H54 (cell line): ENCODE measurements at places on chromosomes 1 and 21.

- no peak for DNase-seq
Observed at GRCh38 chr21:41316200-41317062, at the start of gene FAM3B. FAM3B (plus strand) TSS chr21:41316801; CDS start chr21:41316880, 79 bp downstream.

DNA sequence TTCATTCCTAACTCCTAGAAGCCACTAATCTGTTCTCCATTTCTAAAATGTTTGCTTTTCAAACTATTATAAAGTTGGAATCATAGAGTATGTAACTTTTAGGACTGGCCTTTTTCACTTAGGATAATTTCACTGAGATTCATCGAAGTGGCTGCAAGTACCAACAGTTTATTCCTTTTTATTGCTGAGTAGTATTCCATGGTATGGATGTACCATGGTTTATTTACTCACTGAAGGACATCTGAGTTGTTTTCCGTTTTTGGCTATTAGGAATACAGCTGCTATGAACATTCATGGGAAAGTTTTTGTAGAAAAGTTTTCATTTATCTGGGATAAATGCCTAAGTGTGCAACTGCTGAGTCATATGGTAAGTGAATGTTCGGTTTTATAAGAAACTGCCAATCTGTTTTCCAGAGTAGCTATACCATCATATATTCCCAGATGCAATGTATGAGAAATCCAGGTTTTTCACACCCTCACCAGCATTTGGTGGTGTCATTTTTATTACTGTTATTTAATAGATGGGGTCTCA lies 66.3 kb downstream of the SLC27A3 start:
- DNase-seq: no peak

GRCh38 chr1:219731771-219732170 lies 118.9 kb upstream of the ZC3H11B start:
- no peak for DNase-seq

GRCh38 chr1:89503690-89504089 lies 20.9 kb upstream of the LRRC8B start:
- no peak for DNase-seq

DNA sequence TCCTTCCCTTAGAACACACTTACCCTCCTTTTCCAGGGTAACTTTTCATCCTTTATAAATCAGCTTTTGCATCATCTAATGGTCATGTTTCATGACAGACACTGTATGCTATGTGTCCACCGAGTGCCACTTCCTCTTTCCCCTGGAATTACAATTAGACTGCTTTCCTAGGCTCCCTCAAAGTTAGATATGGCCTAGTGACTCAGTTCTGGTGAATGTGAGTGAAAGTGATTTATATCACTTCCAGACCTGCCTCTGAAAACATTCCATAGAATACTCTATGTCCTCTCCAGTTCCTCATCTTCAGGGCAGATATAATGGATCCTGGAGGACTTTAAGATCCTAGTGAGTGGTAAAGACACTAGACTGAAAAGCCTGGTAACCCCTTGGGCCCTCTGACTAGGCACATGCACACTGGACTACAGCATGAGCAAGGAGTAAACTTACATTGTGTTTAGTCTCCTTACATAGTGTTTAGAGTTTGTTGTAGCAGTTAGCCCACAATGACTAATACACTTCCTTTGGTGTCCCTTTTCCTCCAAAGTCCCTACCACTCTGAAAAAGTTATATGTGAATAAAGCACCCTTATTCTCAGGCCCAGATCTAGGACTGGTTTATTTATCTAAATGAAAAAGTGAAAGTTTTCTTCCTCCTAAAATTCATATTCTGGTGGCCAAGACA lies 59.3 kb downstream of the GPR88 start:
- peak; percentile 30 for DNase-seq

DNA sequence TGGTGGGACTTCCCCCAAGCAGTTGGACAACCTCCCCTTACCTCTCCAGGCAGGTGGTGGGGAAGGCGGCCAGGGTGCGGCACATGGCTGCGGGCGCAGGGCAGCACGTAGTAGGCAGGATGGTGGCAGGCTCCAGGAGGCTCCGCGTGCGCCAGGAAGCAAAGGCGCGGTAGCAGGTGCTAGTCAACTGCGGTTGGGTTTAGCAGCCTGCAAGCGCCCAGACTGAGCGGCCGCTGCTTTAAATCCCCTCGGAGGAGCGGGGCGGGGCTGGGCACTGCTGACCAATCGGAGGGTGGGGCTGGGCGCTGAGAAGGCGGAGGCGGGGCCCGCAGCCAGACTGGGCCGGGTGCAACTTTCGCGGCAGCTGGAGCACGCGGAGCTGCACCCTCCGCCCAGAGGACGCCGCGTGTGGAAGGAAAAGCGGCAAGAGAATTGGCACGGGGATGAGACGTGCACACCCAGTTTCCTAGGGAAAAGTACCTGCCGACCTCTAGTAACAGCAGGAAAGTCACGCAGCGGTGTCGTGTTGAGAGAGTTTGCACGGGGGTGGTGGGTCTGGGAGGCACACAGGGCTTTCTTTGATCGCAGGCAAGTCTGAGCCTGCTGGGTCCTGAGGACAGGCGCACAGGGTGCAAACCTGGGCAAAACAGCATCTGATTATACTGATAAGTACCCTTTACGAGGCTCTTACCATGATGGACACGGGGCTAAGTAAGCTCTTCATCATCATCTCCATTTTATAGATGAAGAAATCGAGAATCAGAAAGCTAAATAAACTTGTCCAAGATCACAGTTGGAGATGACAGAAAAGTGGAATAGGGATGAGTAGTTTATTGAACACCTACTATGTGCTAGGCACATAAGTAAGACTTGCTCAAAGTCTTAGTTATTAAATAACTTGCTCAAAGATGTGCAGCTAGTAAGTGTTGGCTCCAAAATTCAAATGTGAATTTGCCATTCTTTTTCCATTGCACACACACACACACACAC lies at the start of gene RGS16:
Gene RGS16 (minus strand): TSS at position 215 of the 990 bp plus-strand sequence. CDS start 130 bp downstream, at position 85.
- DNase-seq: peak; percentile 62

DNA sequence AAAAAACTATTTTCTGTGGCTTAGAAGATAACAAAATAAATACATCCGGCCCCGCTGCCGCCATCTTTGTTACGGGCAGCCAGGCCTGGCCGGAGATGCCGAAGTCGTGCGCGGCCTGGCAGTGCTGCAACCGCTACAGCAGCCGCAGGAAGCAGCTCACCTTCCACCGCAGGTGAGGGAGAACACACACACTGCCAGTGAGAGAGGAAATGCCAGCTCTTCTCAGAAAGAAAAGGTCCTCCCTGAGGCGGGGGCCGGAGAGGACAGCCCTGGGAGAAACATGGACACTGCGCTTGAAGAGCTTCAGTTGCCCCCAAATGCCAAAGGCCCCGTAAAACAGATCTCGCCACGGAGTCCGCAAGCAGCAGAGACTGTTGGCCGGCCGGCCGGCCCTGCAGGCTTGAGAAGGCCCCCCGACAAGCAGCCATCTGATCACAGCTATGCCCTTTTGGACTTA lies 323.2 kb downstream of the AMY1C start:
- no peak for DNase-seq

DNA sequence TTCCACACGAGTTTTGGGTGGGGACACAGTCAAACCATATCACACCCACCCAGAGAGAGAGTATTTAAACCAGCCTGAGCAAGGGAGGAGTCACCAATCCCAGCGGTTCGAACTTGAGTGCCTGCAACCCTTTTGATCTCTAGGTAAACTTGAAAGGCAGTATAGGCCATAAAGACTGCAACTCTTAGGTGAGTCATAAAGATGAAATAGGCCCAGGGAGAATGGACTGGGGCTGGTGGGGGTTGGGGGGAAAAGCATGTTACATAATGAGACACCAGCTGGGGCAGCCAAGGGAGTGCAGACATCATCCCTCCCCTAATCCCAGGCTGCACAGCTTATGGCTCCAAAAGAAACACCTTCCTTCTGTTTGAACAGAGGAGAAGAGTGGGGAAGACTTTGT lies 99.8 kb upstream of the LHX8 start:
- DNase-seq: no peak

DNA sequence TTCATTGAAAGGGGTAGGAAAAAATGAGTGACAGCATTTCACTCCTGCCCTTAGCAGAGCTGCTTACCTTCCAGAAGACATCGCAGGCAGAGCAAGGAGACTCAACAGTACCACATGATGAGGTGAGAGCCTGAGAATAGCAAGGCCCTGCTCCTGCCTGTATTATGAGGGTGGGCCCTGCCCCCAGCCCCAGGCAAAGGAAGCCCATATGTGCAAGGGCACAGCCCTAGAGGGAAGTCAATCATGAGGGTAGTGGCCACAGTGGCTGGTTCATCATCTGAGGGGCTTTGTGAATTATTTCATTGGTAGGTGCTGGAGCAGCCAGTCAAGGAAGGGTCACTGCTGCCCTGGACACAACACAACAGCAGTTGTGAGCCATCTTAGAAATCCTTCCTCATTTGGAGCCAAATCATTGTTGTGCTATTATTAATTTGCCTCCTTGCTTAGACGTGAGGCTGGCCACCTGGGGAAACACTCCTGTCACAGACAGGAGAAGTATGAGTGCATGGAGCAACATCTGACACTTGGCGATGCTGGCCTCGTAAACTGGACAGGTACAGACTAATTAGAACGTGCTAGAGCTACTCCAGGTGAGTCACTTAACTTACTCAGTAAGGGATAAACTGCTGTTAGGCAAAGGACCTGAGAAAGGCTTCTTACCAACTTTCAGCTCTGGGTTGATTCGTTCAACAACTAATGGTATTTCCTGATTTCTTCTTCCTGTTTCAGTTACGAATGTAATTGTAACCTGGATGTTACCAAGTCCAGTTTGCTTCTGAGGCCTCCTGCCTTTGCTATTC lies 22.7 kb upstream of the ACBD6 start:
- DNase-seq: no peak

DNA sequence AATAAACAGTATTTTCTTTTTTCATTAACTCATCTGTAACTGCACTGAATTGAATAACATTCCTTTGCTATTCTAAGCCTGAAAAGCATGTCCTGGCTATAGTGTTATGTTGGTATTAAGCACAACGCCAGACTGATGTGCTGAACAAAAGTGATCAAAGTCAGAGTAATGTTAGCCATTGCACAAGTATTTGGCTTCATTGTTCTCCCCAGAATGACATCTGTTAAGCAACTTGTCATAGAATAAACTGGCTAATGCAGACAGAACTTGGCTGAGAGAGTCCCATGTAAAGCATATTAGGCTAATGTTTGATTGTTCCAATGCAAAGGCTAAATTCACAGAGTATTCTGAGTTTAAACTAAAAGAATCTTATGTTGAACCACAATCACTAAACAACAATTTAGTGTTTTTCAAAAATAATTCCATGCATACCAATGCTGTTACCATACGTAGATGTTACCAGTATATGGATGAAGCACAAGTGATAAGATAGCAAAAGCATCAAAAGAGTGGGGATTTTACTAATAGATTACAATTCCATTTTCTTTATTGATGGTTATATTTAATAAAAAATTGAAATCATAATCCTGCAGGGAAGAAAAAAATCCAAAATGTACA lies 235.3 kb upstream of the DMRTA2 start:
- no peak for DNase-seq
